Ovary (tissue), 10 donors: ENCODE measurements at places on chromosomes 11 and 22.

- DNase-seq, result no peak
Observed at GRCh38 chr11:134668796-134669195, 256.8 kb upstream of the B3GAT1 start.

GRCh38 chr22:49300241-49300640, 527.4 kb downstream of the BRD1 start:
- no peak for DNase-seq

DNA sequence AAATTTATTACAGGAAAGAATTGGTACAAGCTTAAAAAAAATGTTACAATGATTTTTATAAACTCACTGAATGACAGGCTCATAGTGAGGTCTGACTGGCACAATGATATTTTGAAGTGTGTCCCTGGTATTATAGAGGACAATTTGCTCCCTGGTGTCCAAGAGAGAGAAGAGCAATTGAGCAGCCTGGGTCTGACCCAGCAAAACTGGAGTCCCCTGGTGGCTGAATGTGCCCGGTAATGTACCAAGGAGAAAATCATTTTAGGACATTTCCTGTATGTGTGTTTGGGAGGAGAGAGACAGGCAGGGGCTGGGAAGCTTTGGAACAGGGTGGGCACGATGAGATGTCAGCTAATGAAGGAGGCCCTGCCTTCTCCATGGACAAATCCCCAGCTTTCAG, 125.3 kb downstream of the APOL5 start:
- no peak for DNase-seq

DNA sequence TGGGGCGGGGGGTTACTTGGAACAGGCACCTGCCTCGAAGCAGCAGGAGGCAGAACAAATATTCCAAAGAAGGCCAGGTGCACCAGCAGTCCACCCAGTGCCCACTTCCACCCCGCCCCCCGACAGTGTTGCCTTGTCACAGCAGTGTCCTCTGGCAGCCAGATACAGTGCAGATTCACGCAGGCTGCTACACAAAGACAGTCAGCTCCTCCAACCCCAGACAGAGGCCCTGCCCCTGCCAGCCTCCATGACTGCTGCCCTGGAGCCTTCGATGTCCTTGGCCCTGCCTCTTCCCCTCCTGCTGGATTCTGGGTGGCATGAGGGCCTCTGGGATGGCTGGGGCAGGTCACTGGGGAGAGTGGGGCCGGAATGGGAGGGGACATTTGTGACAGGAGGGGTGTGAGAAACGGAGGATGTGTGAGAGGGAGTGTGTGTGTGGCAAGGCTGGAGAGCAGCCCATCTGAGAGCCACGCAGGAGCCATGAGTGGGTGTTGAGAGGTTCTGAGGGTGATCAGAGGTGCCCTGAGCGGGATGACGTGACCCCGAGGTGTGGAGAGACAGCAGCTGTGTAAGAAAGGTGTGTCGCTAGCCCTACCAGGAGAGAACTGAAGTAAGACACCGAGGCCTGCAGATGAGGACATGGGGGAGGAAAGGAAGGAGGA, 173.7 kb downstream of the CEP164 start:
- DNase-seq, result no peak

DNA sequence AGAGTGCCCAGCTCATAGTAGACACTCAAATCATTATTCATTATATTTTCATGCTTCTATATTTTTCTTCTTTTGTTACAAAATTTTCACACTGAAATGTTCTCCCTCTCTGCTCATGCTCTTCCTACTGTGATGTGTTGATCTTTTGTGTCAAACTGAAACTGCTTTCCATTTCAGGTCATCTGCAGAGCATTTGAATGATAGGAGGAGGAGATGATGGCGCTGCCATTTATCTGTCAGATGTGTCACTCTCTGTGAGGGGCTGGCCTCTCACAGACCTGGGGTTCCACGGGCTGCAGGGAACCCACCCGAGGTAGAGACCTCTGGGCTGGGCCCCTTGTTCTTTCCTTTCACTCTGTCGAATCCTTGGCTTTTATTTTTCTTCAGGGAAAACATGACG, 41.1 kb downstream of the OR10A6 start:
- no peak for DNase-seq
